CD8-positive, alpha-beta T cell (primary cell): ENCODE measurements at places on chromosomes 6 and 20.

DNA sequence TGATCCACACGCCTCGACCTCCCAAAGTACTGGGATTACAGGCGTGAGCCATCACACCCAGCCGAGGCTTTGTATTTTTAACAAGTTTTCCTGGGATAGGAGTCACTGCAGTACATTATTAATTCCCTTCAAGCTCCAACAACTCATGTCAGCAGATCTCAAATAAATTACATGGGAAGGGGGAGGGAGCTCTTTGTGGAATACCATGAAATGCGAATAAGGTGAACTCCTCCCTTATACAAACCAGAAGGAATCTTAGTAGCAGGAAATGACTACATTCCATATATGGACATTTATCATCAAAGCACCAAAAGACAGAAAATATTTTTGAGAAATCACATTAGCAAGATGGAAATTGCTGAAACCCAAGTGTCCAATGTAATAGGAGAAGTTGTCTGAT is 2.9 kb downstream of the GSS start:
- DNase-seq, result no peak

GRCh38 chr6:89642956-89643355 is 4.4 kb upstream of the LYRM2 start:
- DNase-seq, result no peak

DNA sequence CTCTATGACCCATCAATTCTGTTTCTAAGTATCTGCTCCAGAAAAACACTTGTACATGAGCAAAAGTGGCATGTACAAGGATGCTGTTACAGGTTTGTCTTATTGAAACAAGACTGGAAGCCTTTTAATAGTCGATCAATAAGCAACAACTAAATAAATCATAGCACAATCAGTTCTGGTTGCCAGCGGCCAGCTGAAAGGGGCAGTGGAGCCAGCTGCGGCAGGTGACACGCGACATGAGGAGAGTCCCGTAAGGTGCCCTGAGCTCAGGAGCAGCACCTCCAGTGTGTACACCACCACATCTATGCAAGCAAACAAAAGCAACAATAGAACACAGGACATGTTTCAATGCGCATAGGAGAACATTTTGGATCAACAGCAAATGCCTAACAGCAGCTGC is 20.7 kb upstream of the NNAT start:
- no peak for DNase-seq

GRCh38 chr6:45815466-45816125 is 200.1 kb downstream of the CLIC5 start:
- no peak for DNase-seq

GRCh38 chr6:137878486-137879285 is 11.6 kb downstream of the TNFAIP3 start:
- DNase-seq, result peak; percentile 40

DNA sequence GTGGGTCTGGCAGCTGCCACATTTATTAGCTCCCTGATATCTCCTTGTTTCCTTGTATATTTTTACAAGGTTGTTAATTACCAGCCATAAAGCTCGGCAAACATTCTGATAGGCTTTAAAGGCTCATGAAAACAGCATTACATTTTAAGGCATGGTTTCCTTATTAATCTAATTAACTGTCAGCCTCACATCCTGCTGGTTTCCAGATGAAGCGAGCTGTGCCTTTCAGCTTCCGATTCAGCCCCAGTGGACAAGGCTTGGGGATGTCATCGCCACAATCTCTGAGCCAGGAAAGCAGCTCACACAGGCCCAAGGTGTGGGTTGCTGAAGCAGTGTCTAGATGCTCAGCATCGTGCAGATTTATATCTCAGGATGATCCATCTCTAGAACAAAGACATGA is 66.0 kb upstream of the RALY start:
- DNase-seq, result no peak

DNA sequence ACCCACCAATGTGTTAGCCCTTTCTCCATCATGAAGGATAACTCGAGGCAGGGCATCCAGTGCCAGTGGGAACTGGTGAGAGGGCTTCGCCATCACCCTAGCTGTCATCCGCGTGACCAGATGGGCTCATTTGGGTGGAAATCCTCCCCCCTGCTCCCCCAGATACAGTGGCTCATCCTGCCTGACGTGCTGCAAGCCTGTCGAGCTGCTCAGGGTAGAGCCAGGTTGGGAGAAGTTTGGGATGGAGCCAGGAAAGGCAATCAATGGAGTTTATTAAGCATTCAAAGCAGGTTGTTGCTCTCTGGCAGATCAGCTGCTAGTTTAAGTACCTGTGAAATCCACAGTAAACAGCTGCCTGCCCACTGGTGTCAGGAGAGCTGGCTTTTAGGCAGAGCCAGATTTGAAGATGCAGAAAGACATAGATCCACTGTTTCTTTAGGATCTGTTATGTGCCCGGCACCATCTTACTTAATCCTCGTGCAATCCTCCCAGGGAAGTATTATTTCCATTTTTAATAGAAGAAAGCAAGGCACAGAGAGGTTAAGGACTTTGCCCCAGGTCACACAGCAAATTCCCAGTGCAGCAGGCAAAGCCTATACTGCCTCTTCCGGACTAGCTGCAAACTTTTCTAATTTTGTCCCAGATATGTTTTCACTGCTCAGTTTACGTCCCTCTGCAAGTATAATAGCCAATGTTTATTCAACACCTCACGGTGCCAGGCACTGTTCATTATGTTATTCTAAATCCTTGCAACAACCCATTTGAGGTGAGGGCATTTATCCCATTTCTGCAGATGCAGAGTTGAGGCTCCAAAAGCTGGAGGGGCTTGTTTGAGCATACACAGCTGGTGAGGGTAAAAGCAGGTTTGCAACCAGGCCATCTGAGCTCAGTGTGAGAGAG is 54.1 kb upstream of the KCNG1 start:
- no peak for DNase-seq

GRCh38 chr6:111411978-111412566 is 70.9 kb downstream of the REV3L start:
- DNase-seq, result no peak

DNA sequence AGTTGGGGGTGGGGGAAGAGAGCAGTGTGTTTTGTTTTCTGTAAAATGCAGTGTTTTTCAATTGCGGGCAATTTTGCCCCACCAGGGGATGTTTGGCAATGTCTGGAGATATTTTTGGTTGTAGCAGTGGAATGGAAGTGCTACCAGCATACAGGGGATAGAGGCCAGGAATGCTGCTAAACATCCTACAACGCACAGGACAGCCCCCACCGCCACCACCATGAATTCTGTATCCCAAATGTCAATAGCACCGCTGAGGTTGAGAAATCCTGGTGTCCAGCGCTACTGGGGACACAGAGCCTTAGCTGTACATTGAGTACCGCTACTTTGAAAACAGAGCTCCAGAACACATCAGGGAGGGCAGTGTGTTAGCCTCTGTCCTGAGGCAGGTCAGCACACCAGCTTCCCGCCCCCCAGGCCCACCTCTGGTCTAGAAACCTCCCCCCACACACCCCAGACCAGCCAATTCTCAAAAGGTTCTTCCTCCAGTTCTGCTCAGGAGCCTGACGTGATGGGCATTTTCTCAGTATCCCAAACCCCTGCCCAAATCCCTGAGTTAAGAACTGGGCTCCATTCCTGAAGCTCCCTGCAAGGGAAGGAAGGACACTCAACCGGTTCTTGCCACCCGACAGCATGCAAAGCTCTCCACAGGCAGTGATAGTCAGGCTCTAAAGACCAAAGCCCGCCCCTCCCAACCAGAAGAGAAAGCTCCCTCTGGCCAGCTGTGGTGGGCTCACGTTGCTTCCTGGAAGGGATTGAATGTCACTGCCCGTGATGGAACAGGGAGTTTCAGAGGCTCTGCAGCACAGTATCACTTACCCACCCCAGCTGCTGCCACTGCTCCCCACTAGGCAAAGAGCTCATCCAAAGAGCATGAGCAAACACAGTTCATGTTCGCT is 321.5 kb upstream of the JARID2 start:
- no peak for DNase-seq

DNA sequence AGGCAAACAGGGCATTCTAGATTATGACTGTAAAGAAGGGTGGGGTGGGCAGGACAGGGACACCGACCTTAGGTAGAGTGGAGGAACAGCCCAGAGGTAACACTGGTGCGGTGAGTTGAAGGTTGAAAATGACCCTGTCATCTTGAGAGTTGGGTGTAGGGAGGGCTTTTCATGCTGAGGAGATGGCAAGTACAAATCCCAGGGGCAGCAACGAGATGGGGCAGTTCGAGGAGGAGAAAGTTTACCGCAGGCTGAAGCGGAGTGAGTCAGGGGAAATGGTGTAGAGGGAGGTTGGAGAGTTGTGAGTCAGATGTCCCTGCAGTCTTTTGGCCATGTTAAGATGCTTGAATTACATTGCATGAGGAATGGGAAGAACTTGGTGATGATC is 101.1 kb downstream of the HIVEP1 start:
- no peak for DNase-seq

DNA sequence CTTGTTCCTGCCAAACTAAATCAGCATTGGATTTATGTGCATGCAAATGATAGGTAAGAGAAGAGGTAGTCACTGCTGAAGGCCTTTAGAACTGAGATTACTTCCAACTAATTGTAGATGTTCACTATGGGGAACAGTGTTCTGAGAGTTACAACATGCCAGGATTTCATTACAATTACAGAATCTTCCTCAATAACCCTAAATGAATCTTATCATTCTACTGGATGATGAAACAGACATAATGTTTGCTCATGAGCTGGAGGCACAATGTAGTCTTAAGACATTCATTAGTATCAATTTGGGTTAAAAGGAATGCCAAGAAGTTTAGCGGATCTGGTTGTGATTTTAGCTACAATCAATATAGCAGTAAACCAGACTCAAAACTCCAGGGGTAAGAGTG is 248.9 kb upstream of the THEMIS start:
- no peak for DNase-seq

- DNase-seq, result no peak
Observed at GRCh38 chr20:11047559-11047958, 373.8 kb upstream of the JAG1 start.

- DNase-seq, result no peak
Observed at GRCh38 chr6:69763763-69764162, 33.0 kb downstream of the LMBRD1 start.

- DNase-seq, result no peak
Observed at GRCh38 chr6:79146421-79146820, 68.4 kb upstream of the PHIP start.

GRCh38 chr20:7716286-7716972 is 223.8 kb downstream of the HAO1 start:
- DNase-seq, result no peak

DNA sequence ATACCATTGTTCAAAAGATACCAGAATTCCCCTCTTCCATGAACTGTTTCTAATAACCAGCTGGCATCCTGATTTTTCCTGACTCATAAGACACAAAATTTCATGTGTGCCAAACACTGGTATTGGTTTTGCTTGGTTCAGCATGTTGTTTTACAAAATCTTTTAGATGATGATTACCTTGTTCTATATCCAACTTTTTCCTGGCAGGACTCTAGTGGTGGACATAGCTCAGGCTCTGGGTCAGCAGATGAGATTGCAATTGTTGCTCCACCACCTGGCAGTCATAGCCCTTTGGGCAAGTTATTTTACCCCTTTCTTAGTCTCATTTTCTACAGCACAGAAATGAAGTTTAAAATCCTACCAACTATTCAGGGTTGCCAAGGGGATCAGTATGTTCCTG is 6.2 kb downstream of the TRIM38 start:
- DNase-seq, result no peak

GRCh38 chr20:1003920-1004697 is 2.0 kb upstream of the RSPO4 start:
- no peak for DNase-seq

GRCh38 chr6:33716890-33717632 is 5.6 kb upstream of the UQCC2 start:
- no peak for DNase-seq

GRCh38 chr6:117409420-117409819 is 16.3 kb downstream of the ROS1 start:
- no peak for DNase-seq

GRCh38 chr6:80094017-80094416 is 12.5 kb upstream of the BCKDHB start:
- no peak for DNase-seq
